Stimulated activated CD8-positive, alpha-beta memory T cell treated with anti-CD3 and anti-CD28 coated beads, Interleukin-12 subunit alpha, Interleukin-12 subunit beta, amount 100 ng/mL, for 4 hours (primary cell): ENCODE measurements at places on chromosomes 7 and 10.

DNA sequence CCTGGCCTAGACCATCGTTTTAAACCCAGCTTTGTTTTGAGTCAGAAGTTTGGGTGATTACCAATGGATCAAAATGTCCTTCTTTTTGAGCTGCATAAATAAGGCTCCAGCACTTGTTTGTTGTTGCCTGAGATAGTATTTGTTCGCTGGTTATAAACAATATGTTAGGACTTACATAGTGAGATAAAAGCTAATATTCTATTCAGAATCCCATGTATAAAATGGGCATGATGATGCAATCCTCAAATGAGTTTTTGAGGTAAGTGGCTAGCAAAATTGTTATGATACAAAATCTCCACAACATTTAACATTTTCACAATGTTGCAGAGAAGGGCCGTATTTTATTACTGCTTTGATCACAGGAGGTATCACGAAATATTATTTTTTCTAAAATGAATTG, 48.5 kb downstream of the CFAP43 start:
- DNase-seq, result no peak

- no peak for DNase-seq
These were observed 30.2 kb downstream of the ALOX5 start for GRCh38 chr10:45404087-45404769.

- no peak for DNase-seq
These were observed 253.6 kb upstream of the NPVF start for GRCh38 chr7:25481891-25482290.

DNA sequence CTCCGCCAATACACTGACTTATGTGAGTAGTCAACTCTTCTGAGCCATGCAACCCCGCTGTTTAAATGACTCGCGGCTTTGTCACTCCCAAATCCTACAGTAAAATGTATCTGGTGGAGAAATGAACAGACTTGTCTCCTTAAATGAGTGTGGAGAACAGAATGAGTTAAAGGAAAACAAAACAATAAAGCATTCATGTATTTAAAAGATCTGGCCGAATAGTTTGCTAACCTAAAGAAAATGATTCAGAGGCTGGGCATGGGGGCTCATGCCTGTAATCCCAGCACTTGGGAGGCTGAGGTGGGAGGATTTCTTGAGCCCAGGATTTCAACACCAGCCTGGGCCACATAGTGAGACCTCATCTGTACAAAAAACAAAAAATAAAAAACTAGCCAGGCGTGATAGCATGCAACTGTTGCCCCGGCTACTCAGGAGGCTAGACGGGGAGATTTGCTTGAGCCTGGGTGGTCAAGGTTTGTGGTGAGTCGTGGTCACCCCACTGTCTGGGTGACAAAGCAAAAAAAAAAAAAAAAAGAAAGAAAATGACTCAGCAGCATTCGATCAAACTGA, 86.5 kb upstream of the PFKP start:
- no peak for DNase-seq

DNA sequence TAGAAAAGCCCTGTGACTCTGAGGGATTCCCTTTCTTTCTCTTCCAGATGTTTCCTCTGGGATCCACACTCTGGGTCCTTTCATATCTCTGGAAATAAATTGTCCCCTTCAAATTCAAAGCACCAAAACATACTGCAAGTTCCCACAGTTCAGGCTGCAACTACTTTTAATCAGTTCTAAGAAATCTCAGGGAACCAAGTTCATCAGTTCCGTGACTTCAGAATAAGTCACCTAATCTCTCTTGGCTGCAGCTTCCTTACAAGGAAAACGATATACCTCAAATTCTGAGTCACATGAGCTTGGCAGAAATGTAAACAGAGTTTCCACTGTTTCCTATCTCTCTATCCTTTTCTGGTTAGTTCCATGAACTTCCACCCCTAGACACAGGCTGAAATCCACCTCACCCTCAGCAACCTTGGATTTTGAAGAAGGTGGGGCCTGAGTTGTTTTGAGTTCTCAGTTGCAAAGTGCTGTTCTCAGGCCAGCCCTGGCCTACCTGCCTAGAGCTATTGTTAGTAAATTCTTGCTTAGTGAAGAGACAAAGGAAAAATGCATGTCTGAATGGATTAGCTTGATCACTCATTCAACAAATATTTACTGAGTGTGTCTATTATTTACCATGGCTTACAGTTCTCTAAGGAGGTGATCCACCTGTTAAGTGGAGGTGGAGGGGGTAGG, 59.3 kb upstream of the IL6 start:
- DNase-seq, result no peak

DNA sequence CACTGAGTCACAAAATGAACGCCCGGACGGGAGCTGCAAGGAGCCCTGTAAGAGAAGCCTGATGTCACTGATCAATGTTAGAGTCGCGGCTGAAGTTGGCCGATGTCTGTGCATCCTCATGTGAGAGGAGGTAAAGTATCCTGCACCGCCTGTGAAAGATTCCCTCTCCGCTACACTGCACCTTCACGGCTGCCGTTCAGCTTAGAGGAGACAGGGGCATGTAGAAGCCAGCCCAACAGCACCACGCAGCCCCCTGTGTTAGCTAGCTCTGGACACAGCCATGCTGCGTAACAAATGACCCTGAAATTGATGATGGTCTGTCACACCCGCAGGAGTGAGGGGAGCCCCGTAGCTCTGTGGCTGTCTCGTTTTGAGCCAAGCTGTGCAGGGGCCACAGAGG, 81.5 kb upstream of the DIP2C start:
- no peak for DNase-seq
